ENCODE measurements at places on chromosomes 4 and X.
A peak's percentile ranks its signal among the peaks of the same experiment; 100 is the strongest.

GRCh38 chr4:73341454-73341853 is 62.6 kb upstream of the ALB start:
- peak; percentile 48 for DNase-seq

DNA sequence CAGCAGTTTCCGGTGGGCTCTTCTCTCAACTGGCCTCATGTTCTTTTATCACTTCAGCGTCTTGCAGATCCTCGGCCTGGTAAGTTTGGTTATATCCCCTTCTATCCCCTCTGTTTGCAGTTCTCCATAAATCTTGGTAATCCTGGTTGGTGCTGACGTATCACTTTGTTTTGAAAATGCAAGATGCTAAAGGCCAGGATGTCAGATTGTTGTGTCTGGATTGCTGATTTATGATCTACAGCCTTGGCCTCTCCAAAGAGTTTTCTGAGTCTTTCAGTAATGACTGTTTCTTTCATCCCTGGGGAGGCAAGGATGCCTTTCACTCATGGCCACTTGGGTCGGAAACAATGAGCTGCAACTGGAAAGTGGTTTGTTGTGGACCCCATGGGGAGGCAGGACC is 146.4 kb downstream of the AMMECR1 start:
- DNase-seq: no peak

DNA sequence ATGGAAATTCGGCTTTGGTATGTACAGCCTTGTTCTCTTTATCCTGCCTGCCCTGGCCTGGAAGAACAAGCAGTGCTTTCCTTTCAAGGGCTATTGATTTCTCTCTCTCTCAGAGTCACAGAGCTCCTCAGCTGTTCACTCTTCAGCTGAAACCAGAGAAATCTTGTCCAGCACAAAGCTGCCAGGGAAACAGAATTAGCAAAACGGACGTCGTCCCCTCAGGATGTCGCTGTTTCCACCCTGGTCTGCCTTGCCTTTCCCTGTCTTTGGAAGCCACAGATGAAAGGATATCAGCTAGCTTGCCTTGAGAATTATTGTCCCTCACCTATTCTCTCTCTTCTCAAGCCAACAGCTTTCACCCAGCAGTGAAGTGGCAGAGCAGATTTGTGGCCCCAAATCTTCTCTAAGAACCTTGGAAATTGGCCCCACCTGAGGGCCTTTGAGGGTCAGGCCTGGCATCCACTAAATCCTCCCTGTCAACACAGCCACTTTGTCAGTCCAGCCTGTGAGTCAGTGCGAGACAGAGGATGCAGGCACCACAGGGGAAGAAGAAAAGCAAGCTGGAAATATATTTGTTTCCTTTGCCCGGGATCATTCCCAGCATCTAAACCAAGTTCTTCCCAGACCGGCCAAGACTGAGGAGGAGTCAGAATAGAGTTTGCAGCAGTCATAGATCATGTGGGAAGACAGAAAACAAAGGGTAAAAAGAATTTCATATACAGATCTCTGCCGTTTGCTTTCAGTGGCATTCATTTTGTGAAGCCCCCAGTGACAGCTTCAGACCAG is 63.8 kb upstream of the MTM1 start:
- DNase-seq: no peak

DNA sequence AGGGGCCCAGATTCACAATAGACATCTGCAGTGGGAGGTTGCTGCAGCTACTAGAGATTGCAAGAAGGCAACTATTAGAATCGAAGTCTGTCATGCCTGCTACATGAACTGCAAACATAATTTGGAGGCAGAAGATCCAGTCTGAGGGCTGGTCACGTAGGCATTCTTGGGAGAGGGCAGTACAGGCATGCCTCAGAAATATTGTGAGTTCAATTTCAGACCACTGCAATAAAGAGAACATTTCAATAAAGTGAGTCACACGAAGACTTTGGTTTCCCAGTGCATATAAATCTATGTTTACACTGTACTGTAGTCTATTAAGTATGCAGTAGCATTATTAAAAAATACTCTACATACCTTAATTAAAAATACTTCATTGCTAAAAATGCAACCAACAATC is 585.8 kb upstream of the FAT1 start:
- no peak for DNase-seq

DNA sequence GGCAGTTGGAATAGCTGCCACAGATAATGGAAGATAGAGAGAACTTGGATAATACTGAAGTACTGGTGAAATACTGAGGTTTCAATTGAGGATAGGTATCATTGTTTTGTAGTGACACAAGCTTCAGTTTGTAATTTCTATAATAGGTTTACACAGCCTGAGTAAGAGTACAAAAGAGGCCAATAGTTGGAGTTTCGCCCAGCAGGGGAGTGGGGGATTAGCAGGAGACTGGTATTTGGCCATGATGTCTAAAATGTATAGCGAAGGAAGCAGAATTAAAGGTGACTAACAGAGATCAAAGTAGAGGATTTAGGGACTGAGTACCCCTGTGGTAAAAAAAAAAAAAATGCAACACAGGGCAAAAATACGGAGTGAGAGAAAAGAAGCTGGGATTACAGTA is 129.5 kb downstream of the KCTD8 start:
- DNase-seq: no peak

GRCh38 chr4:105952591-105952990 is 57.3 kb downstream of the NPNT start:
- no peak for DNase-seq

GRCh38 chr4:159105761-159106243 is 2.9 kb downstream of the RAPGEF2 start:
- no peak for DNase-seq
